ENCODE measurements at places on chromosomes 12 and 14.

DNA sequence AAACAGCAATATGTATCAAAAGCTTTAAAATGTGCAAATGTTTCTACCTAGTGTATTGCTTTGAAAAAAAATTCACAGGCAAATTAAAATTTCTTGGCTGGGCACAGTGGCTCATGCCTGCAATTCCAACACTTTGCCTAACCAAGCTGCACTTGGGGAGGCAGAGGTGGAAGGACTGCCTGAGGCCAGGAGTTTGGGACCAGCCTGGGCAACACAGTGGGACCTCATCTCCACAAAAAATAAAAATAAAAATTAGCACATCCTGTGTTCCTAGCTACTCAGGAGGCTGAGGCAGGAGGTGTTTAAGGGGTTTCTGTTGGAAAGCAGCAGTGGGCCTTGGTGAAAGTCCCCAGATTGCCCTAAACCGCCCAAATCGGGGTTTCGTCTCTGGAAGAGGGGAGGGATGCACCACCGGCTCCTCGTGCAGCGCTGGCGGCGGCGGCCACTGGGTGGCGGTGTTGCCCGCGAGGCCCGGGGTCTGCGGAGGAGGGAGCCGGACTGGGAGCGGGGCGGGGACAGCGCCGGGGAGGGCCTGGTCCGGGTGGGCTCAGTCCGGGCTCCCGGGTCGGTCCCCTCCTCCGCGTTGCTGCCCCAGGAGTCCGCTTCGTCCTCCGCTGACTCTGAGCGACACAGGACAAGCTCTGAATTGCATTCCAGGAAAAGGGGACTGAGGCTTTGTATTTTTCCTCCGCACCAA, 265.6 kb downstream of the AACS start:
- peak; percentile 67 for DNase-seq

GRCh38 chr12:111066744-111067437, 146.5 kb upstream of the MYL2 start:
- DNase-seq = no peak

GRCh38 chr12:131617596-131618302, 93.1 kb upstream of the SFSWAP start:
- DNase-seq = no peak

DNA sequence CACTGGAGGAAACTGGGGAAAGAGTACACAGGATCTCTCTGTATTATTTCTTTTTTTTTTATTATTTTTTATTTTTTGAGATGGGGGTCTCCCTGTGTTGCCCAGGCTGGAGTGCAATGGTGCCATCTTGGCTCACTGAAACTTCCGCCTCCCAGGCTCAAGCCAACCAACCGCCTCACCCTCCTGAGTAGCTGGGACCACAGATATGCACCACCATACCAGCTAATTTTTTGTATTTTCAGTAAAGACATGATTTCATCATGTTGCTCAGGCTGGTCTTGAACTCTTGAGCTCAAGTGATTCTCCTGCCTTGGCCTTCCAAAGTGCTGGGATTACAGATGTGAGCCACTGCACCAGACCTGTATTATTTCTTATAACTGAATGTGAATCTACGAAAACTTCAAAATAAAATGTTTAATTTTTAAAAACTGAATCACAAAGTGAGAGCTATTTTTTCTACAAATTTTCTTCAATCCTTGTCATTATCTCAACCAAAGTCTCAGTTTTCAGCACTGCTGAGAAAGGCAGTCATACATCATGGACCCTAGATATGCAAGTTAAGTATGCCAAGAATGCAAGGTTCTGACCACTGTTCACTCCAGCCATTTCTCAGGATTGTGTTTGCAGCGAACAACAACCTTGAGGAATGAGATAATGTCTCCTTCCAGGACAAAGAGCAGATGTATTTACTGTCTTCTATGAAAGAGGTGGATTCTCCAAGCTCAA, 2.4 kb downstream of the EAPP start:
- peak; percentile 69 for DNase-seq

DNA sequence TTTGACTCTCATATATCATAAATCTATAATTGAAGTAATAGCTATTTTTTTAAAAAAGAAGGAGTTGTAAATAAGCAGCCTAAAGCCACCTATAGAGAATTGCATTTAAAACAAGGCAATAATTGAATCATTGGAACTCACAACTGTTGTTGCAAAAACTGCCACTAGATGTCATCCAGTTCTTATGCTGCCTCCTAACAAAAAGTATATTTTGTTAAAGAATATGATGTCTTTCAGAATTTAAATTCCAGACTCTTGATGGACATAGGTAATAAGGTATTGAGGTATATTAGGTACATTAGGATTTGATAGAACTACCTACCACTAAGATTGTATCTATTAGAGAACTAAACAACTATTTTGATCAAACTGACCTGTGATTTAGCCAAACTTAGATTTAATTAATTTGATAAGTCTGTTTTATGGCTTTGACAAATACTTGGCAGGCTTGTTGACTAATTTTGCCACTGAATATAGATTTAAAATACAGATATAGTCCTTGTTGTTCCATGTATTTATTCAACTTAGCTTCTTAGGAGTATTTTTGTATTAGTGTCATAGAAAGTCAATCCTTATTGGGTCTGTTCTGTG, 401.4 kb downstream of the RPL10L start:
- peak; percentile 0 for DNase-seq

All from hepatic stellate cell (primary cell).